ENCODE measurements at places on chromosomes 4 and X.

GRCh38 chr4:83262682-83263081 lies 21.9 kb downstream of the COQ2 start:
- no peak for DNase-seq

GRCh38 chrX:79081895-79082512 lies 62.5 kb upstream of the GPR174 start:
- no peak for DNase-seq

DNA sequence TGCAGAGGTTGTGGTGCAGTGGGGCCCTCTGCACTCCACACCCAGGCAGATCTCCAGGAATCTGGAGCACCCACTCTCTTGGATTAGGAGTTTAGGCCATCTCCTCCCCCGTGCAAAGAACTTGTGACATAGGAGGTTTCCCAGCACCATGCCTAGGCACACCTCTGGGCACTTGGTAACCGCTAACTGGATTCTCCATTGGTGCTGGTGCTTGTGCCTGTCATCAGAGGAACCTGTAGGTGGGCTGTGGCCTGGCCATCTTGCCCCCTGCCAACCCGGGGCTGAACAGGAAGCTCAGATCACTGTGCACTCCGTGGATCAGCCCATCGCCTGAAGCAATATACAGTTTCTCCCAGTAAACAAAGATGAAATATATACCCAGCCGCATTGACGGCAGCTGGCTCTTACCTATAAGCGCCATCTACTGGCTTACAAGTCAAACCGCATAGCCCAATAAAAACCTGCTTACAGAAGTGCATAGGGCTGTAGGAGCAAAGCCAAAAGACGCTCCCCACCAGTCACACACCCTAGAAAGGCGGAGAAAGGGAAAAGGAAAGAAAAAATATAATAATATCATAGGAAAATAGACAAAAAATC lies 19.1 kb upstream of the TEX13B start:
- DNase-seq, result no peak

- no peak for DNase-seq
Measured at GRCh38 chrX:153767674-153768055, 3.6 kb downstream of the PLXNB3 start.

DNA sequence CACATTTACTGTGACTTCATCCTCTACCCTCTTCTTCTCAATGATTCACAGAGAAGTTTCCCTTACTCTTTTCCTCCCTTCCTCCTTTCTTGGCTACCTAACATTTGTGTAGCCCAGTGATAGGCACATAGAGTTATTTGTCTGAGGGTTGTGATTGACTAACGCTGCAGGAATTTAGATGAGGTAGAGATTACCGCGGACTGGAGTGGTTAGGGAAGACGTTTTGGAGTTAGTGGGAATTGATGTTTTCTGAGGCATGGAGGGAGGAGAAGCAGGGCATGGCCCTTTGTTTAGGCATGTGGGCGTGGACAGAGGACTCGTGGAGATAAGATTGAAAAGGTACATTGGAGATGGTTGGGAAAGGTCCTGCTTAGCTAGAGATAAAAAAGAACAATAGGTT lies 246.7 kb downstream of the GPAT3 start:
- DNase-seq, result no peak

- no peak for DNase-seq
Measured at GRCh38 chr4:138592796-138593195, 350.6 kb upstream of the SLC7A11 start.

GRCh38 chr4:38163216-38164006 lies 203.2 kb downstream of the PTTG2 start:
- no peak for DNase-seq

GRCh38 chr4:83212041-83212851 lies 72.4 kb downstream of the COQ2 start:
- DNase-seq, result no peak

- no peak for DNase-seq
Measured at GRCh38 chrX:6384371-6384770, 150.5 kb downstream of the VCX3A start.

DNA sequence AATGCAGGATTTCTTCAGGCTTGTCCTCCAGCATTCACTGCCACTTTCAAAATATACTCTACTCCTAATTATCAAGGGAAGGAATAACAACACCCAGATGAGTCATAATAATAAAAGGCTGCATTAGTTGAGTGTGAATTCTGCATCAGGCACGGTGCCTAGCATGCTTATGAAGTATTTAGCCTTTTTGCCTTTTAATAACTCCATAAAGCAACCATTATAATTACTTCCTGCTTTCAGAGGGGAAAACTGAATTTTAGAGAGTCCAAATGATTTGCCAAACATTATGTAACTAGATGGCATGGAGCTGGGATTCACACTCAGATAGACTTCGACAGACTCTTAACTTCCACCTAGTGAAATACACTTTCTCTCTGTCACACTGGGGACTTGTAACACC lies 2365.5 kb downstream of the PCDH7 start:
- DNase-seq, result no peak

DNA sequence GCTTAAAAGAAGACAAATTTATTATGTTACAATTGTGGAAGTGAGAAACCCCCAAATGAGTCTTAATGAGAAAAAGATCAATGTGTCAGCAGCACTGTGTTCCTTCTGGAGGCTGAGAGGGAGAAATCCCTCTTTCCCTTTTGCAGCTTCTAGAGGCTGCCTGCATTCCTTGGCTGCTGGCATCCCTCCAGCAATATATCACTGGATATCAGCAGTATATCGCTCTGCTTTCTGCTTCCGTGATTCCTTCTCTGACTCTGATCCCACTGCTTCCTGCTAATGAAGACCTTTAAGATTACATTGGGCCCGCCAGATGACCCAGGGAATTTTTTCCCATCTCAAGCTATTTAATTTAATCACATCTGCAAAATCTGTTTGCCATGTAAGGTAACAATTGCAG lies 1008.0 kb downstream of the RAPGEF2 start:
- DNase-seq, result no peak

DNA sequence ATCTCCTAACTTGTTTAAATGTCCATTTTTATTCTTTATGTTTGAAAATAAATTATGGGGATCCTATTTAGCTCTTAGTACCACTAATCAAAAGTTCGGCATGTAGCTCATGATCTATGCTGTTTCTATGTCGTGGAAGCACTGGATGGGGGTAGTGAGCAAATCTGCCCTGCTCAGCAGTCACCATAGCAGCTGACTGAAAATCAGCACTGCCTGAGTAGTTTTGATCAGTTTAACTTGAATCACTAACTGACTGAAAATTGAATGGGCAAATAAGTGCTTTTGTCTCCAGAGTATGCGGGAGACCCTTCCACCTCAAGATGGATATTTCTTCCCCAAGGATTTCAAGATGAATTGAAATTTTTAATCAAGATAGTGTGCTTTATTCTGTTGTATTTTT lies 27.6 kb downstream of the NUDT6 start:
- no peak for DNase-seq

- no peak for DNase-seq
Measured at GRCh38 chr4:64272432-64272831, 136.8 kb downstream of the TECRL start.

GRCh38 chr4:17260166-17260907 lies 251.6 kb downstream of the QDPR start:
- DNase-seq, result no peak

DNA sequence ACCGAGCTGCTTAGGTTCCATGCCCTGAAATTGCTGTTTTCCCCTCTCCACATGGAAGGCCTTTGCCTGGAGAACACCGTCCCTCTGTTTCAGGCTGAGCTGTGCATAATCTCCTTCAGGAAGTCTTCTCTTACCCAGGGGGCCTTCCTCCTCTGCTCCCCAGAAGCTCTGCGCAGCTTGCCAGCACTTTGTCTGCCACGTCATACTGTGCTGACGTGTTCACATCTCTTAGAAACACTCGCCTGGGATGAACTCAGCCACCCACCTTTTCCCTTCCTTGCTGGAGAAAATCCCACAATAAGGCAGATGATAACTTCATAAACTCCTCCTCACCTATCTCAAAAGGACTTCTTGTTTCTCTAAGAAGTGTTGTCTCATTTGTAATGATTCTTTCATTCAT lies 110.7 kb downstream of the ARHGAP10 start:
- DNase-seq, result no peak
